KG1 (cell line): ENCODE measurements at places on chromosomes 7 and 10.
A peak's percentile ranks its signal among the peaks of the same experiment; 100 is the strongest.

GRCh38 chr10:34814913-34815184, 247 bp downstream of the PARD3 start:
- no peak for DNase-seq

- DNase-seq: peak; percentile 0
These were observed 127.6 kb upstream of the SLC26A5 start for GRCh38 chr7:103573479-103574058.

- DNase-seq: no peak
These were observed 210.3 kb downstream of the ABCA13 start for GRCh38 chr7:48381571-48381970.

DNA sequence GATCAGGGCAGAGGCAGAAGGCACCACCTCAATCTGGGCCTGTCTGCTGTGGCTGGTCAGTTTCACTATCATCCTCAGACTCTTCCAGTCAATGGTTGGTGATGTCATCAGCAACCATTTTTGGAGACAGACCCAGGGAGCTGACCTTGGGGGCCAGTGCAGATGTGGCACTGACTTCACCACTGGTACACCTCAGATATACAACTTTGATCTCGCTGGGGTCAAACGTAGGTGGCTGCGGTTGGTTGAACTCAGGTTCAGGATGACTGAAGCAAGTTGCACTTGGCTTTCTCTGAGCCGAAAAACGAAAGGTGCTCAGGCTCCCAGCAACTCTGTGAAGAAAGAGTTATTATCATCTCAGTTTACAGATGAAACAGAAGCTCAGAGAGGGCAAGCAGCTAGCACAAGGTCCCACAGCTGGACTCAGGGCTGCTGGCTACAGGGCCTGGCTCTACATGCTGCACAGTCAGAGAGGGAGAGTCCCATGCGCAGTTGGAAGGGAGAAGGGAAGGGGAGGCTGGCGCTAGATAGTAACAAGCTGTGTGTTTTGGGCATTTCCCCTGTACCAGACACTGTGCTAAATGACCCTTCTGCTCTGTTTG, 27.2 kb downstream of the ANKRD16 start:
- no peak for DNase-seq

- no peak for DNase-seq
These were observed 7.4 kb upstream of the GNA12 start for GRCh38 chr7:2851497-2851896.

GRCh38 chr10:16910793-16911164, 93.6 kb upstream of the RSU1 start:
- peak; percentile 30 for DNase-seq

DNA sequence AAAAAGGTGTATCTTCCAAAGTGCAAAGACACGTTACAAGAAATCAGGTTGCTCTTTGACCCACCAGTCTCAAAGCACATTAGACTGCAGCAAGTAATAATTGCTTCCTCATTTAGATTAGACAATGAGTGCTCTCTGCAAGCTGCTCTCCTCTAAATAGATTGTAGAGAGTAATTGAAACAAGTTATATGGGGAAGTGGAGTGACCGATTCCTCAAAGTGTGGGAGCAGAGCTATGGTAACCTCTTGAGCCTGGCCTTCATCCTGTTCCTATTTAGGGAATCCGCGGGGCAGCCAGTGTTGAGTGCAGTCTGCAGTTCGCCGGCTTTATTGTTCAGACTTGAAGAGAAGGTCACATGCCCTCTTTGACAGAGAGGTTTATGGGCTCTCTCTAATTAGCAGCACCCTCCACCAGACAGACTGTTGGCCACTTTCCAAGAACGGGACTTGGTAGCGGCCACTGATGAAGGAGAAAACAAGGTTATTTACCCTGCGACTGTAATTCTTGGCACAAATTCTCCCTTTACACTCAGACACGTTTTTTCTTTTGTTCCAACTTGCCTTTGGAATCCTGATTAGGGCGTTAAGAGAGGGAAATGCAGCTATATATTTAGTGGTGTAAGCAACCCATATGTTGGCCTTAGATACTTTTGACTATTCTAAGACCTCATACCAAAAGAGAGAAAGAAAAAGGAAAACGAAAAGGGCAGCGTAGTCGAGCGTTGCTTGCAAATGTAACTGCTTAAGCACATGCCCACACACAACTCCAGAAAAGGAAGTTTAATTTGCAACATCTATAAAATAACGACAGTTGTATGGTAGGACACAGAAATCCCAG, 107.5 kb downstream of the REEP3 start:
- peak; percentile 78 for DNase-seq

DNA sequence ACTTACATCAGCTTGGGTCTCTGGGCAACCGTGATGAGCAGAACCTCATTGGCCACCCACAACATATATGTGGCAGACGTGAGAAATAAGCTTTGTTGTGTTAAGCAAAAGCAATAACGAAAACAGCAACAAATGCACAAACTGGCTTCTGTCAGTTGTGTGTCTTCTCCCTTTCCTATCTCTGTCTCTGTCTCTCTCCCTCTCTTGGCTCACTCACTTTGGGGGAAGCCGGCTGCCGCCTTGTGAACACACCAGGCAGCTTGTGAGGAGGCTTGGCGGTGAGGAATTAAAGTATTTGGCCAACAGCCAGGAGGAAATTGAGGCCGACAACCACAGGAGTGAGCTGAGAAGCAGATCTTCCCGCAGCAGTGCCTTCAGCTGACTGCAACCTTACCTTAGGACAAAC, 21.9 kb upstream of the CDCA7L start:
- DNase-seq: peak; percentile 67

- no peak for DNase-seq
These were observed 197.8 kb upstream of the TCF7L2 start for GRCh38 chr10:112752288-112752687.

GRCh38 chr10:21281765-21282484, 243.6 kb downstream of the SKIDA1 start:
- DNase-seq: no peak

- DNase-seq: no peak
These were observed 249.0 kb upstream of the AUTS2 start for GRCh38 chr7:69349291-69349690.

DNA sequence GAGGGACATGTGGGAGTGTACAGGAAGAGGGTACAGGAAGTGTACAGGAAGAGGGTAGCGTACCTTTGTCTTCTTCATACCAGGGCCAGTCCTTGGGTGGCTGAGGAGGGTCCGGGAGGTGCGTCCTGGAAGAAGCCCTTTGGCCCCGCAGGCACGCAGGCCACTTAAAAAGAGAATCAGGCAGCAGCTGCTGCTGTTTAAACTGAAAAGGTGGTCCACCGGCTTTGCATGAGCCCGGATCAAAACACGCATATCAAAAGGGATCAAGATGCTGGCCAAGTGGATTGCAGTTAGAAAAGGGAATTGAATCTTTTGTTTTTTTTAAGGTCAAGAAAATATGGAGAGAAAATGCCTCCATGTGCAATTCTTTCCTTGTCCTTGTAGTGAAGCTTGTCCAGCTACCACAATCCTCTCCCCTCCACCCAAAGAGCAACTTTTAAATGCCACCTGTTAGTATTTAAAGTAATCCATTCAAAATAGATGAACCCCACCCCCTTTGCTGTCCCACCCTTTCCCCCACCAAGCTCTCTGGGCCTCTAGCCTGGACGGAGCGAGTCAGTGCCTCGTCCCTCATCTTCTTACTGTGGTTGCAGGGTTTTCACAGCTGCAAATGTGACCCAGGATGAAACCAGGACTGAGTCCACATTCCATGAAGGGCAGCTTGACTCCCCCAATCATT, 142.8 kb downstream of the GLCCI1 start:
- DNase-seq: no peak
